CD4-positive, alpha-beta memory T cell (primary cell): ENCODE measurements at places on chromosomes 2 and 18.

GRCh38 chr2:146147448-146148012 lies 1627.6 kb upstream of the ZEB2 start:
- no peak for DNase-seq
- H3K4me3 ChIP-seq: no peak overlapping the region
- H3K36me3 ChIP-seq: no peaks in the 10 kb centered on the region
- no peak overlapping the region for H3K27ac ChIP-seq

- no peak overlapping the region for H3K4me3 ChIP-seq
- peaks cover 12% of the 10 kb centered on the region for H3K4me1 ChIP-seq
- no peaks in the 10 kb centered on the region for H3K36me3 ChIP-seq
- no peaks in the 10 kb centered on the region for H3K27me3 ChIP-seq
These were observed 89.0 kb downstream of the LPIN1 start for GRCh38 chr2:11835403-11835802.

- no peaks in the 10 kb centered on the region for H3K36me3 ChIP-seq
- H3K27me3 ChIP-seq: no peaks in the 10 kb centered on the region
- H3K27ac ChIP-seq: no peak overlapping the region
- no peak for DNase-seq
- no peaks in the 10 kb centered on the region for H3K4me1 ChIP-seq
These were observed 50.8 kb downstream of the PTPRM start for GRCh38 chr18:7617738-7618422.

GRCh38 chr2:148106331-148106730 lies 85.4 kb downstream of the MBD5 start:
- no peaks in the 10 kb centered on the region for H3K36me3 ChIP-seq
- DNase-seq: no peak
- no peaks in the 10 kb centered on the region for H3K27me3 ChIP-seq
- H3K4me1 ChIP-seq: peaks cover 10% of the 10 kb centered on the region

- peaks cover 20% of the 10 kb centered on the region for H3K4me1 ChIP-seq
- peaks cover 23% of the 10 kb centered on the region for H3K36me3 ChIP-seq
- H3K27ac ChIP-seq: no peak overlapping the region
- H3K4me3 ChIP-seq: no peak overlapping the region
These were observed 30.9 kb downstream of the NOL10 start for GRCh38 chr2:10658914-10659257.

GRCh38 chr2:236866542-236867340 lies 218.9 kb upstream of the COPS8 start:
- H3K36me3 ChIP-seq: no peaks in the 10 kb centered on the region
- H3K27ac ChIP-seq: no peak overlapping the region
- H3K4me3 ChIP-seq: no peak overlapping the region
- no peak for DNase-seq
- no peaks in the 10 kb centered on the region for H3K4me1 ChIP-seq
- no peaks in the 10 kb centered on the region for H3K27me3 ChIP-seq
